Stimulated activated CD8-positive, alpha-beta memory T cell treated with anti-CD3 and anti-CD28 coated beads, Interleukin-2, amount 100 ng/mL, for 1 hour (primary cell): ENCODE measurements at places on chromosomes 4 and X.

DNA sequence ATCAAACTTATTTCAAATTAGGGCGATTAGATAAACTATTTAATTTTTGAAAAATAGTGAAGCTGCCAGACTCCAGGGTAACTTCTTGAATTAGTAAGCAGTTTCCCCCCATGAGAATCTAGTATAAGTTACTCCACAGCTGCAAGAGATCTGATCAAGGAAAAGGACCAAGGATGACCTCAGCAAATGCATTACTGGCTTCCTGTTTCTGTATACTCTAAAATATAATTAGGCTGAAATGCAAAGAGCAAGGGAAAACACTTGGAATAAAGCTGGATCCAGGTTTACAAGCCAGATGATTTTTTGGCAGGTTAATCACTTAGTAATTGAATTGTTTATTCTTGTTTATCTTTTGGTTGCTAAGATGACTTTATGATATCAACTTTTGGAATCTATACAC lies 13.4 kb upstream of the P2RY10 start:
- no peak for DNase-seq

- no peak for DNase-seq
These were observed 68.6 kb downstream of the DTHD1 start for GRCh38 chr4:36349938-36350549.

DNA sequence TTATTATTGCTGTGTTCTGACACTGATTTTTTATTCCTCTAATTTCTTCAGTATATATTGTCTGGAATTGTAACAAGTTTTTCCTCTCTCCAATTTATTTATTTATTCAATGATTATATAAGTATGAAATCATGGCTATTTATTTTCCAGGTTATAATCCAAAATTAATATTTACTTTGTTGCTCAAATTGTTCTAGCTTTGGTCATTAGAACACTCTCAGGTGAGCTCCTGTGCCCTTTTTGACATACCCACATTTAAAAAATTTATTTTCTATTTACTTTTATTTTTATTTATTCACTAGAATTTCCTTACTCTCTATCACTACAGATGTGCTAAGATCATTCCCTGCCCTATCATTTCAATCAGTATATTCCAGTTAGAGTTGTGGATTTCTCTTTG lies 70.2 kb downstream of the PPP1R2C start:
- no peak for DNase-seq

GRCh38 chrX:16112428-16112827 lies 10.9 kb upstream of the GRPR start:
- DNase-seq, result no peak

- DNase-seq, result peak; percentile 17
These were observed 658 bp downstream of the KDM6A start for GRCh38 chrX:44873415-44874276.

DNA sequence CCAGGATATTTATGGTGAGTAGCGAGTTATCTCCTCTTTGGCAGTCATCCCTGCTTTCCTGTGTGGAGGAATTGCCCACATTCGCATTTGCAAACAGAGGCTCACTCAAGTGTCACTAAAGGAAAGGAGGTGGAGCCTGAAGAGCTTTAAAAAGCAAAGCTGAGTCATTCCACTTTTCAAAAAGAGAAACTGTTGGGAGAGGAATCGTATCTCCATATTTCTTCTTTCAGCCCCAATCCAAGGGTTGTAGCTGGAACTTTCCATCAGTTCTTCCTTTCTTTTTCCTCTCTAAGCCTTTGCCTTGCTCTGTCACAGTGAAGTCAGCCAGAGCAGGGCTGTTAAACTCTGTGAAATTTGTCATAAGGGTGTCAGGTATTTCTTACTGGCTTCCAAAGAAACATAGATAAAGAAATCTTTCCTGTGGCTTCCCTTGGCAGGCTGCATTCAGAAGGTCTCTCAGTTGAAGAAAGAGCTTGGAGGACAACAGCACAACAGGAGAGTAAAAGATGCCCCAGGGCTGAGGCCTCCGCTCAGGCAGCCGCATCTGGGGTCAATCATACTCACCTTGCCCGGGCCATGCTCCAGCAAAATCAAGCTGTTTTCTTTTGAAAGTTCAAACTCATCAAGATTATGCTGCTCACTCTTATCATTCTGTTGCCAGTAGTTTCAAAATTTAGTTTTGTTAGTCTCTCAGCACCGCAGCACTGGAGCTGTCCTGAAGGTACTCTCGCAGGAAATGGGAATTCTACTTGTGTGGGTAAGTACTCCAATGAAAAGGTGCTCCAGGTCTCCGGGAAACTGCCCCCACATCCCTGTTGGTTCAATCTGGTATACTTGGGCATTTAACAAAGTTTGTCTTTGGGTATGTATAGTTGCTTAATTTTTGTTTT lies at the start of gene EGF:
EGF (plus strand) TSS at position 178 of the 890 bp plus-strand sequence; CDS start at position 631, 453 bp downstream.
- no peak for DNase-seq

DNA sequence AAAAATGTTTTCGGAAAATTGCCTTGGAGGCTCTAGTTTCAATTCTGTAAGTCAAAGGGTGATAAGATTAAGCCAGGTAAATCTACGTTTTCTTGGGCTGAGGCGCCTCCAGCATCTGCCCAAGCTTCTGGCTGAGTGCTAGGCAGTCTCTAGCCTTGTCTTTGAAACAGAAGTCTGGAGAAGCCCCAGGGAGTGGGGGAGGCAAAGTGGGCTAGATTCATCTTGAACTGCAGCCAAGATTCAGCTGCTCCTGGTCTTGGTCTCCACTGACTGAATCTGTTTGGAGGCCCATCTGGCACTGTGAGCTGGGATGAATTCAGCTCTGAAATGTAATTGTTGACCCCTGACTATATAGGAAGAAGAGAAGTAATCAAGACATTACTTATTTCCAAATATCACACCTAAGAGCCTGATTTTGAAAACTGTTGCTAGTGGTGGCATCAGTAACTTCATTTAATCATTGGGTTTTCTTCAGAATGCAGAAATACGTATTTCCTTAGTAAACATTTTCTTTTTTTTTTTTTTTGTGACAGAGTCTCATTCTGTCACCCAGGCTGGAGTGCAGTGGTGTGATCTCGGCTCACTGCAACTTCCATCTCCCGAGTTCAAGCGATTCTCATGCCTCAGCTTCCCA lies 187.3 kb upstream of the LEF1 start:
- DNase-seq, result no peak

DNA sequence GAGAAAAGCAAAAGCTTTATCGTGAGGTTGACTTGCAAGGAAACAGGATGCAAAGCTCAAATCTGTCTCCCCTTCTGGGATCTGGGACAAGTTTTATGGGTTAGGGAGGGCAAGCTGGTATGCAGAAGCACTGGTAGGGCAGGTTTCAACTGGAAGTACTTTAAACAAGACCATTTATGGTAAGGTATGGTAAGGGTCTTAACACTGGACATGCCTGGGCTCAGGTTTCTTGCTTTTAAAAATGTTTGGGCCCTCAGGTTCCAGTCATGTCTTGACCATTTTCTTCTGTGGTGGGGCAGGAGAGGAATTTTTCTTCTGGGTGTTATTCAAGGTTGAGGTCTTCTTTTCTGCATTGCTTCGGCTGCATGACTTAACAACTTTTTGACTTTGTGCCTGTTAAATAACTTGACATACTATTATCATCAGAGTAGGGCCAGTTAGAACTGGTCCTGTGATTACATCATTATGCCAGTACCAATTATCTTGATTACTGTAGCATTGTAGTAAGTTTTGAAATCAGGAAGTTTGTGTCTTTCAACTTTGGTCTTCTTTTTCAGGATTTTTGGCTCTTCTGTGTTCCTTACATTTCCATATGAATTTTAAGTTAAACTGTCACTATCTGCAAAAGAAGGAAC lies 33.7 kb downstream of the CD38 start:
- no peak for DNase-seq

DNA sequence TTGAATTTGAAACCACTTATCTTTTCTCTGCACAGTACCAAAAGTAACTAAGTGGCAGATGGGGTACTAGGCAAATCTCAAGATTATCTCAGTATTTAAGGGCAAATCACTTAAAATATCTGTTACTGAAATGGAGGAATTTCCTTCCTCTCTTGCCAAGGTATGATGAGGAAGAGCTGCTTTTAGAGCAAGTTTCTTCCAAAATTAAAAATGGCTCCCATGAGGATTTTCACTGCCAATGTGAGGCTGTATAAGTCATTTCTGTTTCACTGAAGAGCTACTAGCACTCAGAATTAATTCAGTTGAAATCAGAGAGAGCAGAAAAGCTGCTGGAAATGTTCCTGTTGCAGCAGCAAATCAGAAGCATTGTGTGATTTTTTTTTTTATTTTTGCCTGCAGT lies 43.4 kb downstream of the GABRB1 start:
- no peak for DNase-seq

DNA sequence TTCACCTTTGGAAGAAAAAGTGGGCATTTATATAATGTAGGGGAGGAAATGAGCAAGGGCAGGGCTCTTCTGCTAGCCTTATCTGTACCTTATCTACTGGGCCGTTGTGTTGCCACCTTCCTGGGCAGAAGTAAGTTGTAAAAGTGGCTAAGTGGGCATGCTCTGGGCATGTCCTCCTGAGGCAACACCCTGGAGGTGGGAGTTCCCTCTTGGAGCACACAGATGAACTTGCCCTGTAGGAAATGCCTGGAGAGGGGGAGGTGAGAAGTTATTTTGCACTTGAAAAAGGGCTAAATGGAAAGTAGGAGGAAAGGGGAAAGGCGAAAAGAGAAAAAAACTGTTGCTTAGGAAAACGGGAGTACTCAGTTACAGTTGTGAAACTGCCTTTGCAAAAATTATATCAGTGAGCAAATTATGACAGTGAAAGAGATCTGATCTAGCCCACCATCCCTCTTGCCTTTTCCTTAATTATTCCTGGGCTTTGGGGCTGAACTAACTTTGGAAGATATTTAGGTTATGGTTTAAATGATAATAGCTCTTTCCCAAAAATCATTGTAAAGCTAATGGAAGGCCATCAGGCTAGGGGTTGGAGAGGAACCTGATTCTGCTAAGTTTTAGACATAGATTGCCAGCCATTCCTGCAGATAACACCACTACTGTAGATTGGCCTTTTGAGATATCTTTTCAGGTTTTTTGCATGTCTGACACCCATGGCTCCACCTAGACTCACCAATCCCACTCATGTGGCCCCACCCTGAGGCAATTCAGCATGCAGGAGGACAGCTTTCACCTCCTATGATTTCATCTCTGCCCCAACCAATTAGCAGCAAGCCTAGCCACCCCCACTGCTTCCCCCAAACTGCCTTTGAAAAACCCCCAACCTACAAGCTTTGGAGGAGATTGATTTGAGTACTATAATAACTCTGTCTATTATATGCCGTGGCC lies 20.5 kb upstream of the ZNF81 start:
- no peak for DNase-seq

DNA sequence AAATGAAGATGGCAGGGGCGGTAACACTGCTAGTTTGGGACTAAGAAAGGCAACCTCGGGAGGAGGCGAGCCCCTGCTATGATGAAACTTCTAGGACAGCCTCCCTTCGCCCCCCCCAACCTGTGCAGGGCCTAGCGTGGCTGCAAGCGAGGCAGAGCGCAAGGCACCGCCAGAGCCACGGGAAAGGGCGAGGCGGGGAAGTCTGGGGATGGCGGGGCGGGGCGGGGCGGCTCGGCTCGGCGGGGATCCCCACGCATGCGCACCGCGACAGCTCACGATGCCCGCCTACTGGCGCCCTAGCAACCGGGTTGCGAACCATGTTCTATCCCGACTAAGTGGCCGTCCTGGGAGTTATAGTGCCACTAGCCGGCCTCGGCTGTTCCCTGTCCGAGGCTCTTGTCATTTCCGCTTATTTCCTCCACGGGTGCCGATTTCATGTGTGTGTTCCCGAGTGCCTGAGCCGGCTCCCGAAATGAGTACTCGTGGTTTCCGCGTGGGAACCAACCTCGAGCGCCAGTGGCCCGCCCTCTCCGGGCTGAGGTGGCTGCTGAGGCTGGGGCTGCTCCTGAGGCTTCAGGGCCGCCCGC lies 28.7 kb upstream of the RBMX start:
- peak; percentile 52 for DNase-seq

- DNase-seq, result no peak
These were observed 103.7 kb downstream of the POU4F2 start for GRCh38 chr4:146742416-146742815.

- DNase-seq, result no peak
These were observed 129.7 kb upstream of the SLC4A4 start for GRCh38 chr4:71209161-71209560.

- DNase-seq, result no peak
These were observed 247.7 kb upstream of the BOD1L1 start for GRCh38 chr4:13875181-13875580.

- DNase-seq, result no peak
These were observed 132.6 kb downstream of the FHIP1A start for GRCh38 chr4:151541389-151542071.

DNA sequence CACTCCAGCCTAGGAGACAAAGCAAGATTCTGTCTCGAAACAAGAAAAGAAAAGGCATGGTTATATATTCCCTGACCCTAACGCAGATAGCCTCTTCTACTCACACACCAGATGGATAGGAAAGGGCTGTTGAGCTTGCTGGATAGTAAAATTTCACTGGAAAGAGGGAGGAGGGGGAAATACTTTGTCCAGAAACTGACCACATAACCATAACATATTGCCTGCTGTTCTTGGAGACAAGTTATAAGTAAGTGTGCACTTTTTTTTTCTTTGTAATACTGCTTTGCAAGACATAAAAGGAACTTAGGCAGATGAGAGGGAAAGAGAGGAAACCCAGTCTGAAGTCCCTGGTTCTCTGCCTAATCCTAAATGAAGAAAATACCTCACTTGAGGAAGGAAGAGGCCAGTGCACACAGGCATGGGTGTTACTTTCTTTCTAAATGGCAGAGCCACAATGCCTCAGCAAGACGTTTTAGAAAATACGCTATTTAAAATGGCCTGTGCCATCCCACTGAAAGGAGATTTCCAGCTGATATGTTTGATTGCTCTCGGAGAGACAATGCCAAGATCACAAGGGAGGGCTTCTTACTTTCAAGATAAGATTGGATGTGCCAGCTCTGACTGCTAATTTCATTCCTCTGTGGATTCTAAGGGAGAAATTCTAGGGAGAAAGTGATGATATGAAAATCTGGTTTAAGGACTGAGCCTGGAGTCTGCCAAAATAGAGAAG lies 140.6 kb downstream of the DCTD start:
- no peak for DNase-seq

DNA sequence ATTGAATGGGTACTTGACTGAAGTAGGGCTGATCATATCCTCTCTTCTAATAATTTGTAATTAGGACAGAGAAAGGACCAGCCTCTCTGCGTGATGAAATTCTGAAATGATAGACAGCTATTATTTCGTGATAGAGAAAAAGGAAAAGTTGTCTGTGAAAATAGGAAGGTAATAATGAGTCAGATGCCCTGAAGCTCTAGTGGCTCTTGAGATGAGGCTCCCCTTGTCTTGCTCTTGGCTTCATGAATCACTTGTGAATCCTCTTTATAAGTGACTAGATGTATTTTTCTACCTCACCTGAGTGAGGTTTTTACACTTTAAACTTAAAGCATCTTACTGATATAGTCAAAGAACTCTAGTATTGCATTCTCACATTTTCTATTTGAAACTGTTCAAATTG lies 888.9 kb downstream of the PCDH18 start:
- DNase-seq, result no peak

- DNase-seq, result no peak
These were observed 66.9 kb upstream of the PPARGC1A start for GRCh38 chr4:23956601-23957364.

GRCh38 chr4:31236639-31237173 lies 516.5 kb downstream of the PCDH7 start:
- no peak for DNase-seq

- no peak for DNase-seq
These were observed 242.4 kb downstream of the BMPR1B start for GRCh38 chr4:95000076-95000648.

GRCh38 chr4:143668930-143669552 lies 31.4 kb downstream of the FREM3 start:
- DNase-seq, result no peak

GRCh38 chr4:178937130-178937529 lies 1494.9 kb upstream of the AGA start:
- DNase-seq, result no peak
